ENCODE measurements at places on chromosomes 16 and 17.

DNA sequence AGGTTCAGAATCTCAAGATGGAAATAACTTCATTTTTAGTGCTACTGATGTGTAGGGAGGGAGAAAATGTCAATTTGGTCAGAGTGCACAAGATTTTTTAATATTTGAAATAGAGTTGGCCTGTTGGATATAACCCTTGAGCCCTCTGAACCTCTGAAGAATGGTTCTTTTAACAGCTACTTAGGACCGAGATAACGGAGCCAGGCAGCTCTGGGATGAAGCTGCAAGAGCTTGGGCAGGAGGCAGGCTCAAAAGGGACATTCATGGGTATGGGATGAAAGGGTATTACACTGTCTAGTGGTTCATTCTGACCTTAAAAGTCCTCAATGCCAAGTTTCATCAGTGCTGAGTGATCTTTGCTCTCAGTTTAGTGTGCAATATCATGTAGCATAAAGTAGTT lies 111.4 kb upstream of the CPHXL start:
- no peak for DNase-seq

GRCh38 chr16:21083729-21084268 lies 66.8 kb downstream of the DNAH3 start:
- DNase-seq = peak; percentile 37

- no peak for DNase-seq
Observed at GRCh38 chr17:2959371-2960130, 103.9 kb downstream of the OR1D5 start.

GRCh38 chr17:4405038-4405669 lies 28.6 kb upstream of the SPNS3 start:
- DNase-seq = no peak

DNA sequence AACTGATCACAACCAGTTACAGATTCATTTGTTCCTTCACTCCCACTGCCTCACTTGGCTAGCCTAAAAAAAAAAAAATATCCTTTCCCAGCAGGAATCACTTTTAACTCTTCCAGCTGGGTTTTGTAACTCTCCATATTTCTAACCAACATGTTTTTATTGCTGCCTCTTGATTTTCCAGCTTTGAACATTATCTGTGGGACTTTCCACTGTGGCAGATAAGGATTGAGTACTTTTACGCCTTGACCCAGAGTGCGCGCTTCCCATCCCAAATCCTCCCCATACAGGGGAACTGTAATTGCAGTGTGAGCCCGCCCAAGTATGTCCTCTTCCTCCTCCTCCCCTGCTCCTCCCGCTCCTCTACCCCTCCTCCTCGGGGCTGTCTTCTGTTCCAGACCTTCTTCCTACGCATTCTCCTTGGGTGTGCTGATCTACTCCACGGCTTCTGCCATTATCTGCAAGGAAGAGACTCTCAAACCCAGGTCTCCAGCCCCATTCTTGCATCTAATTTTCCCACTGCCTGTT lies 43.4 kb downstream of the CYB5D2 start:
- no peak for DNase-seq

Data from activated CD8-positive, alpha-beta memory T cell treated with anti-CD3 and anti-CD28 coated beads, Interleukin-2, amount 50 U/mL, for 4 hours (primary cell).